ENCODE measurements at places on chromosomes 16 and 17. TPM values are rescaled to one million over a fixed set of nuclear protein-coding genes. Genes with fewer than 3 reads are reported as not detected.

GRCh38 chr17:17782523-17783115 is 54.2 kb downstream of the SREBF1 start:
- DNase-seq, result no peak

DNA sequence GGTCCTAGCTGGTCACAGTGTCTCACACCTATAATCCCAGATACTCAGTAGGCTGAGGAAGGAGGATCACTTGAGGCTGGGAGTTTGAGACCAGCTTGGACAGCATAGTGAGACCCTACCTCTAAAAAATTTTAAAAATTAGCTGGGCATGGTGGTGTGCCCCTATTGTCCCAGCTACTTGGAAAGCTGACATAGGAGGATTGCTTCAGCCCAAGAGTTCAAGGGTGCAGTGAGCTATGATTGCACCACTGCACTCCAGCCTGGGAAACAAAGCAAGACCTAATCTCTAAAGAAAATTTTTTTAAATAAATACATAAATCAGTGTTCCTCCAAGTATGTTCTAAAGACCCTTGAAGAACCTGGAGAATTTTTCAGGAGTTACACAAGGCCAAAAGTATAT is 50.6 kb upstream of the GNAO1 start:
- DNase-seq, result no peak

- no peak for DNase-seq
These were observed 60.3 kb downstream of the GRIN2A start for GRCh38 chr16:10121897-10122425.

GRCh38 chr16:58329135-58329534 is 34.3 kb upstream of the PRSS54 start:
- no peak for DNase-seq

DNA sequence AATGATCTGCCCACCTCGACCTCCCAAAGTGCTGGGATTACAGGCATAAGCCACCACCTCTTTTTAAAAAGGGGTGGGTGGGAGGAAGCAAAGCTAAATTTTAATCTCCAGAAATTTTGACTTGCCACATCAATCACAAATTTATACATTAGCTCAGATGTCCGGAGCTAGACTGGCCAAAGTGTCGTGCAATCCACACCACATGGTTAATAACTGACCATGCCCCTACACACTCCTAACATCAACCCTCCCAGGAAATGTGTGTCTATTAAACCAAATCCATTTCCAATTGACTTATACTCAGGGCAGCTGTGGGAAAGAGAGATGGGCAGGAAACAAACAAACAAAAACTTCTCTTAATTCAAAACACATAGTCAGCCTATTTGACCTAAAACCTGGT is 29.9 kb downstream of the SMURF2 start:
- no peak for DNase-seq

- DNase-seq, result no peak
These were observed 84.7 kb downstream of the NLK start for GRCh38 chr17:28127196-28127595.

DNA sequence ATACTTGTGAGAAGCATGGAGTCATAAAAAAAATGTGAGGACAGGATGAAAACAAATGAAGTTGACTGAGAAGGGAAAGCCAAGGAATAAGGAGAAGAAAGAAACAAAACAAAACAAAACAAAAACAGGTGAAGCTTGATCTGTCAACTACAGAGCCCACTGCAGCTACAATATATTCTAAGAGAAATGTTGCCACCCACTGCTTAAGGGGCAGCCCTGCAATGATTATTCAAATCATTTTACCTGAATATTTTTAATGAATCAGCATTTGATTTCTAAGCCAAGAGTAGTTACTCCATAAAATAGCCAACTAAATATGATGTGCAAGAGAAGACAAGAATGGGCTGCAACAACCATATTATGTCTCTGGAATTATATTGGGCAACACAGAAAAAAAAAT is 252.0 kb upstream of the KIF2B start:
- no peak for DNase-seq

DNA sequence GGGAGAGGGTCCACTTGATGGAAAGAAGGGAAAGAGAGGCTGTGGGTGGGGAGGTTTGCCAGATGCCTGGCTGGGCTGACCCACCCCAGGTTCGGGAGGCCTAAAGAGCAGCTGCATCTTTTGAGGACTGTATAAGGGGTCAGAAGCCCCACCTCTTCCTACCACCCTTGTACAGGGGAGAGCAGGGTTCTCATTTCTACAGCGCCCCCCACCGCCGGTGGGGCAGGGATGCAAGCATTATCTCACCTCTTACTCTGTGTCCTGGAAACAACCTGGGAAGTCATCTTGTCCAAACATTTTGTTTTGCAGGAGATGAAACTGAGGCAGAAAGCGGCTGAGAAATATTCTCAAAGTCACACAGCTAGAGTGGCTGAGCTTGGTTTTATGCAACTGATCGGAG is 22.5 kb upstream of the CCDC182 start:
- DNase-seq, result no peak

- no peak for DNase-seq
These were observed 37.0 kb downstream of the HLF start for GRCh38 chr17:55301521-55302406.

GRCh38 chr16:53503991-53504663 is 1.1 kb upstream of the AKTIP start:
- no peak for DNase-seq

DNA sequence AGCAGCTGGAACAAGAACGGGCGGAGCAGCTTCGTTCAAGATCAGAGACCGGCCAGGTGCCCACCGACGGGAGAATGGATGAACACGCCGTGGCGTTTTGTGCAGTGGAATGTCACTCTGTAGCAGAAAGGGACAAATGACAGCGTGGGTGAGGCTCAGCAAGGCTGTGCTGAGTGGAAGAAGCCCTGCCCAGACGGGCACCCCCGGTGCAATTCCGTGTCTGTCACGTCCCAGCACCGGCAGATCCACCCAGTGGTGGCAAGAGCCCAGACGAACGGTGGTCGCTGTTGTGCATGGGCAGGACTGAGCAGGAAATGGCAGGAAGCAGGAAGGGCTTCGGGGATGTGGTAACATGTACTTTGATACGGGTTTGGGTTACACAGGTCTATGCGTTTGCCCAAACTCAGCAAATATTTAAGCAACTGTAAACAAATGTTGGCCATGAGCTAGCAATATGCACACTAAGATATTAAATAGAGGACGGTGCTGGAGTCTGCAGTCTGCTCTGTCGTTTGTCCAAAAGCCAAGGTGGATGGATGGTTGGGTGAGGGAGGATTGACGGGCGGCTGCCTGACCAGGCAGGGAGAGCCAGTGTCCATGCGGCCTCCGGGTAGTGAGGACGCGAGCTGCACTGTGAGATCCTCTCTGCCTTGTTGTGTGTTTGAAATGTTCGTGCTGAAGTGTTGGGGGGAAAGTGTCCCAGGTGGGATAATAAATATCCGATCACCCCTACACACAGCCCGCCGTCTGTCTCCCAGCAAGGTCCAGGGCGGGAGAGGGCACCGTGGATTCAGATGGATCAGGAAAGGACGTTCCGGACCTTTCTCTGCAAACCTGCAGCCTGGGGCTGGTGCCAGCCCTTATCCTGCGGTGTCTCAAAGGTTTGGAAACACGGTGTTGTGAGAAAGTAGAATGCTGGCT is 48.4 kb downstream of the COX4I1 start:
- DNase-seq, result no peak

GRCh38 chr17:13678841-13679240 is 77.1 kb upstream of the HS3ST3A1 start:
- no peak for DNase-seq

The CDH3 gene
- total RNA-seq, result 16.7 TPM

The EPN3 gene
- total RNA-seq, result 0.92 TPM
